ENCODE measurements at places on chromosomes 1 and 21.

- DNase-seq, result no peak
These were observed 5.5 kb upstream of the PTP4A2 start for GRCh38 chr1:31943546-31944184.

DNA sequence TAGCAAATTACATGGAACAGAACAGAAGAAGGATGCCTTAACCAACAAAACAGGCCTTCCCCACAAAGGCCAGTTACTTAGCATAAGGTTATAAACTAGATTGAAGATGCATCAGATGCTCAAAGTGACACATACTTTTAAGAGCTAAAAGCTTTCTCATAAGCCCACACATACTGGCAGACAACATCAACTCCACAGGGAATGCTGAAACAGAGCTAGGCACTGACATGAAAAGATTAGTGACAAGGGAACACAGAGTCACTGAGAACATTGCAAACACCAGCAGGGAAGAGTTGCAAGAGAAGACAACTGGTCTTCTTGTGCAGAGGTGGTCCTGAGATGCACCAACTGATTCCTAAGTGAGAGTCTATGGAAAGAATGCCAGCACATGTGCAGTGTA lies 6.9 kb downstream of the TTC13 start:
- DNase-seq, result no peak

GRCh38 chr1:89847191-89847729 lies 26.4 kb downstream of the LRRC8D start:
- DNase-seq, result no peak

DNA sequence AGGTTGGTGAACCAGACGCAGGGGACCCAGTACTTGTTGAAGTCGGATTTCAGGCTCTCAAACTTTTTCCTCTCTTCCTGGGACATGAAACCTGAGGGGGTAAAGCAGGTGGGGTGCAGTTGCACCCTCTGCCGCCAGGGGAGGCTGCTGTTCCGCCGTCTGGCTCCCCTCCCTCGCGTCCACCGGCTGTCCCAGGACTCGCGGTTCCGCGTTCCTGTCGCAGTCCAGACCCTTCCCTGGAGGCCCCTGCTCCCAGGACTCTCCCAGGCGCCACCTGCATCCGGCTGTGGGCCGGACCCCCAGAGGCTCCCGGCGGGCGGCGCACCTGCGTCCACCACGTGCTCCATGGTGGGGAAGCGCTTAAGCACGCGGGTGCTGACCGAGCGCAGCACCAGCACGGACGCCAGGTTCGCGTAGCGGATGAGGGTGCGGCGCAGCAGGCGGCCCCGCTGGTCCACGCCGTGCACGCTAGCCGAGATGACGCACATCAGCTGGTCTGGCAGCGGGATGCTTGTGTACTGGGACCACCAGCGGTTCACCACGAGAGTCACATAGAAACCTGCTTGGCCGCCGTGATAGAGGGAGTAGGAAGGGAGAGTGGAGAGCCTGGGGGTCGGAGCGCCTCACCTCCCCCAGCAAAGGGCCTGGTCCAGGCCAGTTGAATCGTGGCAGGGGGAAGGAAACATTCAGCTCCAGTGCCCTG lies 1.7 kb downstream of the BEST4 start:
- DNase-seq, result peak; percentile 60

- no peak for DNase-seq
These were observed 10.2 kb upstream of the OBSCN start for GRCh38 chr1:228197555-228198147.

- DNase-seq, result no peak
These were observed 28.5 kb downstream of the COA7 start for GRCh38 chr1:52669696-52670095.

GRCh38 chr1:203077956-203078355 lies 7.9 kb downstream of the MYOG start:
- DNase-seq, result no peak

- no peak for DNase-seq
These were observed 59.2 kb upstream of the ATP5PO start for GRCh38 chr21:33974513-33975468.

GRCh38 chr1:183238071-183238470 lies 52.0 kb downstream of the LAMC2 start:
- DNase-seq, result peak; percentile 16

DNA sequence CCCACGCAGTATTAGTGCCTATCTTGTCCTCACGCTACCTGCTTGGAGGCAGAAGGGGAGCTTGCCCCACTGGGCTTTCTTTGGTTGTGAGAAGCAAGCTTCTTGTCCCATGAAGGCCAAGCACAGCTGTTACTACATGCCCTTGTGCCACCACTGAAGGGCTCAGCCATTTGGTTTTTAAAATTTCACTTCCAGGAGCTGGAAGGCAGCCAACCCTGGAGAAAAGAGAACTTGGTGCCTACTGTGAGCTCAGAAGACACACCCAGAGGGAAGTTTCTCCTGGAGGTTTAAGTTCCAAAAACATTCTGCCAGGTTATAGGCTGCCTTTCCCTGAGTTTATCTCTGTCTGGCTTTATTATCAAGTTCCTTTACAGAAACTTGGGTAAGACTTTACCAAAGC lies 187.4 kb downstream of the SLC35F3 start:
- peak; percentile 19 for DNase-seq

DNA sequence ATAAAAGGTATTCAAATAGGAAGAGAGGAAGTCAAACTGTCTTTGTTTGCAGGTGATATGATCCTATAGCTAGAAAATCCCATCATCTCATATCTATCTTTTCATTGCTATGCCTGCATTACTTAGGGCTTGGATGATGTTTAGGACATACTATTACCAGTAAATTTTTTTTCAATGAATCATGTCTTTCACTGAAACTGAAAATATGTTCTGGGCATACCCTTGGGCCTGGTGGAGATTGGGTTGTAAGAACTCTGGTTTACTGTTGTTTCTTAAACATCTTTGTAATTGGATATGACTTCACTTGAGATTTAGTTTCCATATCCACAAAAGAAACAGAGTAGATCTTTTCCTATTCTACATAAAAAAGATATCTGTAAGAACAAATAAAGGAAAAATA lies 502.2 kb upstream of the PRMT6 start:
- DNase-seq, result no peak

DNA sequence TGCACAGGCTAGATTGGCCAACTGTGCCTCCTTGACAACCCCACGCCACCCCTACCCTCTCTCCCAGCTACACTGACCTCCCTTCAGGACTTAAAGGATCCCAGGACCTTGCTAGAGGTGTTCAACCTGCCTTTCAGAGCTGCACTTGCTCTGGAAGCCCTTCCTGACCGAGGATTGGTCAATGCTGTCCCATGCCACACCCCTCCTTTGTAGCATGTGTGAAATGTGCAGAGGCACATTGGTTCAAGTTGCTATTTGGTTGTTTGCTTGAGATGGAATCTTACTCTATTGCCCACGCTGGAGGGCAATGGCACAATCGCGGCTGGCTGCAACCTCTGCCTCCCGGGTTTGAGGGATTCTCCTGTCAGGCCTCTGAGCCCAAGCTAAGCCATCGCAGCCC lies 21.8 kb downstream of the ACTA1 start:
- no peak for DNase-seq

DNA sequence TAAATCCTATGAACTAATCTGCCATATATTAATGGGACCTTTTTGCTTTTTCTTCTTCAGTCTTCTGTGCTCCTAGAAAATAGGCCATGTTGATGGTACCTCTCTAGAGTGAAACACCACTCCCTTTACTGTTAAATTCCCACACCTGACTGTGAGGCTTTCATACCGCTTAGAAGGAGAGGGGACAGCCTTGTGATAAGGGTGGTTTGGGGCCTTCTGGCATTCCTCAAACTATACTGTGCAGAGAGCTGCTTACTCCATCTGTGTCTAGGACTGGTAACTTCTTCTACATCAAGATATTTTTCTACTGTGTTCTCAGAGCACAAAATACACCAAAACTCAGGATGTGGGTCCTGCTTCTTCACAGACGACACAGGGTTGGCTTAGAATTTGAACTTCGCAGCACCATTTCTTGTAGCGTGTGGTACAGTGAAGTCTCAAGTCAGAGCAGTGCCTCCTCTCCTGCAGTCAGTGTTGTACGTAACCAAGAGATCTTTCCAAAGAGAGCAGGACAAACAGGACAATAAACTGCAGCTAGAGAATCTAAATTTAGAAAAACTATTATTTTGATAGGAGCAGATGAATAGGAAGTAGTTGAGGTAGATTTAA lies 43.8 kb downstream of the MACO1 start:
- no peak for DNase-seq

- no peak for DNase-seq
These were observed 1917.0 kb downstream of the MRPL39 start for GRCh38 chr21:23690316-23690715.

DNA sequence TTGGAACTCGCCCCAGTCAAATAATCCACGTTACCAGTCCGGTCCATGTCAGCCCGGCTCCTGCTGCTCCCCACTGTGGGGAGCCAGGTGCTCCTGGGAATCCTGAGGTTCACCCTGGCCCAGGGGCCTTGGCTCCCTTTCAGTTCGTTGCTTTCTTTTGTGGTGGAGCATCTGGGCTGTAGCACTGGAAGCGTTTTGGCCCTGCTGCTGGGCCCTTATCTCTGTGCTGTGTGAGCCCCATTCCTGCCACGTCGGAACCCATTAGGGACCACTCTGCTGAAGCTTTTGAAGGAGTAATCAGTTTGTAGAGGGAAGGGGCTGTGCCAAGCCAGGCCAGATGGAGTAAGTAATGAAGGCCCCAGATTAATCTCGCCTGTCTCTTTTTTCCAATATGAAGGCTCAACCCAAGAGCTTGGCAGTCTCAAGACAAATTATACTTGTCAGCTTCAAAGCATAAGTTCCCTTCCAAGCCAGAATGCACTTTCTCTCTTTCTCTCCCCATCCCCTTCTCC lies 82.3 kb downstream of the PGM1 start:
- DNase-seq, result no peak

GRCh38 chr1:65992165-65992821 lies 199.6 kb downstream of the PDE4B start:
- no peak for DNase-seq

GRCh38 chr1:172926070-172926469 lies 124.7 kb downstream of the TNFSF18 start:
- no peak for DNase-seq

GRCh38 chr1:13517193-13517812 lies 3.5 kb upstream of the LRRC38 start:
- DNase-seq, result peak; percentile 54

- no peak for DNase-seq
These were observed 6.6 kb downstream of the HNRNPU start for GRCh38 chr1:244857761-244858160.

GRCh38 chr1:176692988-176693696 lies 230.2 kb downstream of the PAPPA2 start:
- no peak for DNase-seq

GRCh38 chr1:219563568-219563967 lies 49.3 kb downstream of the ZC3H11B start:
- no peak for DNase-seq

- no peak for DNase-seq
These were observed 42.1 kb downstream of the KIAA1614 start for GRCh38 chr1:180954801-180955165.

DNA sequence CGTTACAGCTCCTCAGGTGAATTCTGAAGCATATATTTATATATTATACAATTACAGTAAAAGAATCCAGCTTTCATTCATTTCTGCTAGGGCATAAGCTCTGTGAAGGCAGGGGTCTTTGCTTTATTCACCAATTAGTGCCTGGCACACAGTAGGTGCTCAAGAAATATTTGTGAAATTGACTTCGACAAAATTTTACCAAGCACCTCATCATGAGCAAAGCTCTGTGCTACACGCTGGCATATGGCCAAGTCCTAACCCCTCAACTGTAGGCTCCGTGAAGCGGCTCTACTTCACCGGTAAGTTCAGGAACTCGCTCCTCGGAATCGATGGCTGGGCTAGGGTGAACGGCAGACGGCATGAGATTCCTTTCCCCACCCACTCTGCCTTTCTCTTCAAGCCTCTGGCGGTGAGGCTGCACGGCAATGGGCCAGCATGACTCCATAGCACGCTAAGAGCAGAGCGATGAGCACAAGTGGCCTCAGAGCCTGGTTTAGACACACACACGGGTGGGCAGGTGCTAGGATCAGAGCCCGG lies 8.7 kb downstream of the C1orf174 start:
- DNase-seq, result no peak

DNA sequence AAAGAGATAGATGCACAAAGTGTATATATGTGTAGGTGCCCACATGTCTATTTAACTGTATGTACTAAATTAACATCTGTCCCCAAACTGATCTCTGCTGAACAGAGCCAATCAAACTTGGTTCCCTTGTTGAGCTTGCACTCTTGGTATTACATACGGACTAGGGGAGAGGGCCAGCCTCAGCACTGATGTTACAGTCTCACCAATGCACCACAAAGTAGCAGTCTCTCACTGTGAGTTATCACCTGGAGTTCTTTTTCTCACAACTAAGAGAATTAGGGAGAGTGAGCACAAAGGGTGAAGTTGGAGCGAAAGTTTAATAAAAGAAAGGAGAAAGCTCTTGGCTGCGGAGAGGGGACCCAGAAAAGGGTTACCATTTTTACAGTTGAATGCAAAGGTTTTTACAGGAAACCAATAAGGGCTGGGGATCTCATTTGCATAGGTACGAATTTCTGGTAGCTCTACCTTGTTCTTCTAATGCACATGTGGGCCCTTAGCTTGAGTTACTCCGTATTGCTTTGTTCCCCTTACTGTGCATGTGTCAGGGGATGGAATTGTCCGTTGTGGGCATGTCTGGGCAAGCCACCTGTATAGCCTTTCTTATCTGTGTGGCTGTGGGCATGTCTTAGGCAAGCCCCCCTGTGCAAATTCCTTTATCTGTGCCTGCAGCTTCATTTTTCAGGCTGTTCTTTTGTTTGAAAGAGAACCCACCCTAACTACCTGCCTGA lies 13.3 kb upstream of the CHI3L2 start:
- DNase-seq, result no peak

GRCh38 chr1:239819096-239819495 lies 272.6 kb upstream of the FMN2 start:
- no peak for DNase-seq

DNA sequence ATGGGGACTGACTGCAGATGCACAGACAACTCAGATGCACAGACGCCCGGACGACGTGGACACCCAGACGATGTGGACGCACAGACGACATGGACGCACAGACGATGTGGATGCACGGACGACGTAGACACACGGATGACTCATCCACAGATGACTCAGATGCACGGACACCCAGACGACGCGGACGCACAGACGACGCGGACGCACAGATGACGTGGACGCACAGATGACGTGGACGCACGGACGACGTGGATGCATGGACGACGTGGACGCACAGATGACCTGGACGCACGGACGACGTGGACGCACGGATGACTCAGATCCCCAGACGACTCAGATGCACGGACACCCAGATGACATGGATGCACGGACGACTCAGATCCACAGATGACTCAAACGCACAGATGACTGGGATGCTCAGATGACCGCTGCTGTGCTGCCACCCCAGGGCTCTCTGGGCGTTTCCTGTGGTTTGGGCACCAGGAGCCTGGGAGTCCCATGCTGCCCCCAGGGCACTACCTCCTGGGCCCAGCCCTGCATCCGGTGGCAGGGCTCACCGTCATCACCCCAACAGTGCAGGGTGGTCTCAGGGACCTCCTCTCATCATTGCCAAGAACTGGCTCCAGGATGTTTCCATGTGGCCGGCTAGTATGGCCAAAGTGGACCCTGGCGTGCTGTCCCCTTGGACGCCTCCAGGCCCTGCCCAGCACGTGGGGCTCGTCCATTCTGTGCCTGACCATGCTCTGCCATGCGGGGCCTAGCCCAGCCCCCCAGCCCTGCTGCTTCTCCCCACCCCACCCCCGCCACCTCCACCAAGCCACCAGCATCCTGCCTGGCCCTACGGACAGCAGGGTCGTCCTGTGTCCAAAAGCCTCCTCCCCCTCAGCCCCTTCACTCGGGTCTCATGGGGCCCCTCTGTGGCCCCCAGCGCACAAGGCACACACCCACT lies 14.0 kb downstream of the FAAP20 start:
- peak; percentile 27 for DNase-seq

GRCh38 chr21:15003463-15004135 lies 61.2 kb downstream of the NRIP1 start:
- DNase-seq, result no peak

- no peak for DNase-seq
These were observed 255.7 kb upstream of the JUN start for GRCh38 chr1:59039551-59039950.

Measured in suppressor macrophage treated with lipopolysaccharide for 4 hours (primary cell).